WTC11 (cell line): ENCODE measurements at places on chromosomes 7 and 10. TPM values are rescaled to one million over a fixed set of nuclear protein-coding genes. Genes with fewer than 3 reads are reported as not detected.

ZP3 gene
- total RNA-seq: 1.8 to 9.3 TPM (median 3.3 TPM) in 3 replicates

CPXM2 gene
- total RNA-seq: 3.4 to 4.8 TPM (median 4.7 TPM) in 3 replicates

SGMS1 gene
- total RNA-seq: 12.4 to 14.0 TPM (median 13.2 TPM) in 3 replicates

ACTR3C gene
- 0.96 to 1.5 TPM (median 1.4 TPM) in 3 replicates for total RNA-seq

ZNF853 gene
- total RNA-seq: 7.7 to 8.0 TPM (median 8.0 TPM) in 3 replicates

NANOS1 gene
- total RNA-seq: 2.9 to 4.3 TPM (median 2.9 TPM) in 3 replicates

ZNF117 gene
- 7.0 to 9.2 TPM (median 8.6 TPM) in 3 replicates for total RNA-seq

CELF2 gene
- 16.8 to 24.6 TPM (median 17.8 TPM) in 3 replicates for total RNA-seq

CYP2C9 gene
- total RNA-seq: 0.32 to 0.64 TPM (median 0.50 TPM) in 3 replicates

UNCX gene
- total RNA-seq: not detected in 3 replicates

SLC18A2 gene
- total RNA-seq: 5.9 to 7.1 TPM (median 7.1 TPM) in 3 replicates

LIPN gene
- total RNA-seq: not detected in 3 replicates

STEAP4 gene
- total RNA-seq: 0.09 to 0.18 TPM (median 0.17 TPM) in 3 replicates

SLC39A12 gene
- not detected in 3 replicates for total RNA-seq

CUX1 gene
- total RNA-seq: 64.3 to 77.1 TPM (median 76.1 TPM) in 3 replicates

IGFBP1 gene
- 0.18 to 0.37 TPM in 2 of 3 replicates, not detected in the other for total RNA-seq

AMPH gene
- 8.9 to 10.0 TPM (median 9.0 TPM) in 3 replicates for total RNA-seq

EEPD1 gene
- 6.6 to 7.8 TPM (median 7.4 TPM) in 3 replicates for total RNA-seq

GNGT1 gene
- total RNA-seq: 0.63 to 1.3 TPM (median 1.2 TPM) in 3 replicates

ADAM12 gene
- 0.22 to 0.46 TPM (median 0.34 TPM) in 3 replicates for total RNA-seq

NFKB2 gene
- total RNA-seq: 24.6 to 28.0 TPM (median 27.6 TPM) in 3 replicates

UBE2D1 gene
- total RNA-seq: 23.7 to 24.6 TPM (median 23.8 TPM) in 3 replicates

ETV1 gene
- 74.9 to 81.4 TPM (median 76.6 TPM) in 3 replicates for total RNA-seq

CC2D2B gene
- 0.20 to 0.32 TPM (median 0.25 TPM) in 3 replicates for total RNA-seq

TSPAN12 gene
- 16.5 to 17.3 TPM (median 16.8 TPM) in 3 replicates for total RNA-seq

VPS37D gene
- 5.7 to 7.5 TPM (median 5.8 TPM) in 3 replicates for total RNA-seq

PDE6C gene
- not detected in 3 replicates for total RNA-seq

SEMA3C gene
- total RNA-seq: 1.6 to 3.1 TPM (median 2.1 TPM) in 3 replicates

ACSM6 gene
- total RNA-seq: 0.11 to 0.14 TPM in 2 of 3 replicates, not detected in the other

TMEM139 gene
- total RNA-seq: 1.5 to 2.0 TPM (median 1.9 TPM) in 3 replicates

CXCL12 gene
- total RNA-seq: 52.4 to 64.3 TPM (median 59.6 TPM) in 3 replicates

PLEKHS1 gene
- not detected in 3 replicates for total RNA-seq
